Hematopoietic multipotent progenitor cell treated with erythropoietin and hydrocortisone succinate and interleukin-3 and kit ligand, for 17 days (in vitro differentiated cells): ENCODE measurements at places on chromosomes 1 and 21.

- no peak for DNase-seq
Observed at GRCh38 chr1:159084867-159085266, 8.3 kb upstream of the AIM2 start.

GRCh38 chr1:200767321-200767720 is 28.6 kb downstream of the CAMSAP2 start:
- no peak for DNase-seq

DNA sequence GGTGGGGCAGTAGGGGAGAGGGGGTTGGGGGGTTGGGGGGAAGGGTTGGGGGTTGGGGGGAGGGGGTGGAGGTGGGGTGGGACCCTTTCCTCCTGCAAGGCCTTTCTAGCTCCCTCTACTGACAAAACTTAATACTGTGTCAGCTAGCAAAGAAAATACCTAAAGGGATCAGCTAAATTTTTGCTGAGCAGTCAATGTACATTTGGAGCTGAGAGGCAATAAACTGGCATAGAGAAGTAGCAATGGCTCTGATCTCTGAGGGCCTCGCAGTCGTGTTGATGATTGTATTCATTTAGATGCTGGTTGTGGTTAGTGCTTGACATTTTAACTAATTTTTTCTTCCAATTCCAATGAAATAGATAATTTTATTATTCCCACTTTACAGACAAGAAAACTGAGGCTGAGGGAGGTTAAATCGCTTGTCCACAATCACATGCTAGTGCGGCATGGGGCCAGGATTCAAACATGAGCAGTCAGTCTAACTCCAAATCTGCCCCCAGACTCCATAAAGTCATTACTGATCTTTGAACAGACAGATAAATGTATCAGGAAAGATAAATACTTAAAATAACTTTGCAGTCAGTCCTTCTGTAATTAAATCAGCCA is 357.1 kb downstream of the DISC1 start:
- DNase-seq, result no peak

GRCh38 chr1:105373681-105374080 is 1624.0 kb downstream of the AMY1C start:
- no peak for DNase-seq

- DNase-seq, result no peak
Observed at GRCh38 chr1:243346468-243346867, 90.6 kb downstream of the SDCCAG8 start.

DNA sequence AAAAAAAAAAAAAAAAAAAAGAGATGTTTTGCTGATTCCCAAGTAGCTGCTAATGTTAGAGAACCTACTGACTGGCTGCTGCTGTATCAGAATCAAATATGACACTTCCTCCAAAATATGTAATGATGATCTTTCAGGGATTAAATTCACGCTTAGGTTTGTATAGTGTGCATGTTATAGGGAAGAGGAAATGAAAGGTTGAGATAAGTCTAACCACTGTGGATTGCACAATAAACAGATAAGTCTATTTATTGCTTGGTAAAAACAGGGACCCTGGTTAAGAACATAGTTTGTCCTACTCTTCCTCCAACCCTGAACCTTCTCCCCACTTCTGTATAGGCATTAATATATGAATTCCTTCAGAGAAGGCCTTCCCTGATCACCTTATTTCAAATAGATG is 13.2 kb downstream of the RC3H1 start:
- no peak for DNase-seq

- DNase-seq, result no peak
Observed at GRCh38 chr1:209156991-209157390, 426.5 kb upstream of the CAMK1G start.

DNA sequence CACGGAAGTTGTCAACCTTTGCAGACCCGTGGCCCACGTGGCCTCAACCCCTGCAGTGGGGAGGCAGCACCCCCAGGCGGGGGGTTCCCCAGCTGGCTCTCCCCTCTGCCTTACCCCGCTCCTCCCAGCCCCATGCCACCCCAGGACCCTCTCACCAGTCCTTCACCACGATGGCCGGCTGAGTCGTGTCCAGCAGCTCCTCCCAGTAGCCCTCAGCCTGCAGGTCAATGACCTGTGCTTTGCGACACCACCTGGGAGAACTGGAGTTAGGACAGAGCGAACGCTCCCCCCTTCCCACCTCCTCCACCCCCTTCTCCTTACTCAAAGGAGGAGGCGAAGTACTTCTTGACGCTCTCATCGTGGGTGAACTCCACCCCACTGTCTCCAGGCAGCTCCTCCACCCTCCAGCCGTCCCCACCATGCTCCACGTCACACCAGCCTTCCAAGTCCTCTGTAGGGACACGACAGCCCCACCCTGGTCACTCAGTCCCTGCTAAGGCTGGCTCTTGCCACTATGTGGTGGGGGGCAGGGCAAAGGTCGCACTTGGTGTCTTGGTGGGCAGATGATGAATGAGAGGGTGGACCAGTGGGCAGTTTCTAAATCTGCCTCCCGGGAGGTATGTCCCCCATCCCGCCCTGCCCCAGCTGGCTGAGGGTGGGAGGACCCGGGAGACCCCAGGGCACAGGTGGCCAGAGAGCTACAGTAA is 4.5 kb downstream of the FBXO2 start:
- DNase-seq, result no peak

DNA sequence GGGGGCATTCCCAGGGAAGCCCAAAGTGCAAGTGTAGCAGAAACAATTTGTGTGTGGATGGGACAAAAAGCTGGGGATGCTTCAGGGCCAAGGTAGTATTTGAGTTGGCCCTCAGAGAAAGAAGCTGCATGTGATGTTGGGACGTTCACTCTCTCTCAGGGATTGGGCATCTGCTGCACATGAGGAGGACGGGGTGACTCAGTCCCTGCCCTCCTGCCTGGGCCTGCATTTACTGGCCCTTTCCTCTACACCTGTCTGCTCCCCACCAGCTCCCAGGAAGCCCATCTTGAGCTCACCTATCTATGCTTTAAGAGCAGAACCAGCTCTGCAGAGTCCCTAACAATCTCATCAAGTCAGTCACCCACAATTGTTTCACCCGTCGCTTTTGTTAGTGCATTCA is 23.5 kb upstream of the MPZL1 start:
- DNase-seq, result no peak

DNA sequence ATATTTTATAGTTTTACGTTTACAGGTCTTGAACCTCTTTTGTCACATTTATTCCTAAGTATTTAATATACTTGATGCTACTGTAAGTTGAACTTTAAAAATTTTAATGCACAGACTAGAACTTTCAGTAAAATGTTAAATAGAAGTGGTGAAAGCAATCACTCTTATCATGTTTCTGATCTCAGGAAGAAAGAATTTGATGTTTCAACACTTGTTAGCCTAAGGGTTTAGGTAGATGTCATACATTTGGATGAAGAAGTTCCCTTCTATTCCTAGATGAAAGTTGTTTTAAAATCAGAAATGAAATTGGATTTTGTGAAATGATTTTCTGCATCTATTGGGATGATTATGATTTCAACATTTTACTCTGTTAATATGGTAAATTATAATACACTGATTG is 63.6 kb upstream of the TTLL7 start:
- DNase-seq, result no peak

- no peak for DNase-seq
Observed at GRCh38 chr1:98323388-98323787, 338.1 kb upstream of the SNX7 start.

- no peak for DNase-seq
Observed at GRCh38 chr21:27206368-27206982, 239.6 kb upstream of the ADAMTS5 start.

- DNase-seq, result no peak
Observed at GRCh38 chr21:33685613-33686197, 43.4 kb downstream of the ITSN1 start.

DNA sequence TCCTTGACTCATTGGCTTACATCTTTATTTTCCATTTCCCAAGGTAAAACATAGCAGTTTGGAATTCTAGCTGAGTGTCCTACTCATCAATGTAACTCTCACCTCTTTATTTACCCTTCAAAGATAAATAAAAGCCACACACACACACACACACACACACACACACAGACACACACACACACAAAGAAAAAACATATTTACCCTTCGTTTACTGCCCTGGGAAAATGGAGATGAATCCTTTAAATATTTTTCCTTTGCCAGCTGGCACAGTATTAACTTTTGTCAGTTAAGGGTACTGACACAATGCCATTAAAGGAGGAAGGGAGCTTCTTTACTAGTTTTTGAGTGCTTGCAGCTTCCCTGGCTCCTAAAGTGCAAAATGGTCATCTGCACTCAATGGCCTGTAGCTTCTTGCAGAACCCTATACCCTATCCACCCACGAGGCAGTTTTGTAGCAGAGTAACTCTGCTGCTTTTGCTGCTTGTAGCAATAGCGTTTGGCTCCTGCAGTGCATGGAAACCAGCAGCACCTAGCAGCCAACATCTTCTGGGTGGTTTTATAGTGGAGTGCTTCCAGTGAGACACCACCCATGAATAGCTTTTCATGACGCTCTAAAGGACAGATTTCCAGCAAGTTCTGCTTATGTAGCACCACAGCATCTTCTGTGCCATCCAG is 103.7 kb downstream of the HS2ST1 start:
- DNase-seq, result no peak
